ENCODE measurements at places on chromosomes 1 and 21.

GRCh38 chr1:967466-968343 lies 1.4 kb downstream of the PLEKHN1 start:
- DNase-seq: no peak

- DNase-seq: no peak
Measured at GRCh38 chr1:239707615-239708014, 321.2 kb downstream of the CHRM3 start.

GRCh38 chr21:36377391-36377842 lies 7.8 kb upstream of the CHAF1B start:
- DNase-seq: no peak

GRCh38 chr1:112614460-112615065 lies 4.4 kb downstream of the ST7L start:
- no peak for DNase-seq

DNA sequence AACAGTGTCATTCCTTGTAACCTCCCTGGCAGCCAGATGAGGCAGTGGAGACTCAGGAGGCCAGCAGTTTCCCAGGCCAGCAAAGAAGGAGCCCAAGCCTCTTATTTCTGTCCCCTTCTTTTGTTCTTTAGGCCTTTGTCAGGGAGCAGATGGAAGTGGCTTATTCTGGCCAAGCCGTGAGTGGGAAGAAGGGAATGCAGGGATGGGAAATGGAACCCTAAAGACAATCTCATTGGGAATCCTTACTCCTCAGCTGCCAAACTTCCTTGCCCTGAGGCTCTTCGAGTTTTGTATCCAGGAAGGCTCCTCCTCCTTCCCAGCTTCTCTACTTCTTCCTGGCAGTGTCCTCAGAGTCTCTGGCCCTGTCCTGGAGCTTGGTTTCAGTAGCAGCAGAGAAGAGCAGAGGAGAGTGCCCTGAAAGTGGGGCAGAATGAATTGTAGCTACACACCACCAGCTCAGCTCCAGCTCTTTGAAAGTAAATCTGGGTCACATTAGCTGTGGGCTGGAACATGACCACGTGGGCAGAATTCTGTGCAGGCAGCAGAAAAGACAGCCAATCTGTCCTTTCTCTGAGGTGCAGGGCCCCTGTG lies 63.9 kb downstream of the NDUFS5 start:
- no peak for DNase-seq

DNA sequence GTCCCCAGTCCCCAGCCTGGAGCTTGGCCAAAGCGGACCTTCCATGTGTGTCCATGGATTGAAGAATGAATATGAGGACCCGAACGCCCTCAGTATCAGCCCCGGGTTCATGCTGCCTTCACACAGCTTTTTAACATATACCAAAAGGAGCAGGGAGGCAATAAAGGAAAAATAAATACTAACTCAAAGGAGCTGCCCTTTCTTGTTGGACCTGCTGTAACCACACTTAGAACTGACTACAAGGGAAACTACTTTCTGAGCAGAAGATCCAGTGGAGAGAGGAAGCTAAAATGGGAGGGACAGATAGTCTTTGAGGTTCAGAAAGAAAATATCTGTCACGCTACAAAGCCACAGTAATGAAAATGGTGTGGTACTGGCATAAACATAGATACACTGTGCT lies 48.6 kb downstream of the CNN3 start:
- no peak for DNase-seq

GRCh38 chr1:10217748-10218441 lies 7.5 kb downstream of the KIF1B start:
- DNase-seq: no peak

DNA sequence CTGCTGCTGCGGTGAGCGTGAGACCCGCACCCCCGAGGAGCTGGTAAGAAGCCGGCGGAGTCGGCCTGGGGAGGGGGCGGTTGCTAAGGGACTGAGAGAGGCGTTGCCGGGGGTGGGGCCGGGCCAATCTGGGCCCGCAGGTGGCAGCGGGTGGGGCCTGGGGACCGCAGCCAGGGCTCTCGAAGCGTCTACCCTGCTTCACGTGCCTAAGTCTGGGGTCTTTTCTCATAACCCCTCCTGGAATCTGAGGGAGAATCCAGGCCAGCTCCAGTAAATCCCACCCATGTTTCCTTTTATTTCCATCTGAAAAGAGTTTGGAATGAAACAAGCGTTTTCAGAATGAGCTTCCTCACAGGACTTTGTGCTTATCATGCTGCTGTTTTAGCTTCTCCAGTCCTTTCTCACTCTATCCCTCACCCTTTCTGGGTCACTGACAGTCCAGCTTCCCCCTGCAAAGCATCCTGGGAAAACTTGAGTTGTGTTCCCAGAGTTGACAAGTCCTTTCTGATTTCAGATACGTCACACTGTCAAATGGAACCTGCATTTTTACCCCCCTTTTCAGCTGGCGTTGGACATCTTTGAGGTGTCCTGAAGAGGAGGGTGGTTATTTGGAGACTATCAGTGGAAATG lies 431 bp downstream of the CLCN6 start:
- no peak for DNase-seq

GRCh38 chr1:202143768-202144401 lies 652 bp downstream of the ARL8A start:
- peak; percentile 36 for DNase-seq

- DNase-seq: peak; percentile 5
Measured at GRCh38 chr1:24903955-24904730, 25.9 kb downstream of the RUNX3 start.

All from transverse colon (tissue), 4 donors.